ENCODE measurements at places on chromosomes 7 and 10. TPM values are rescaled to one million over a fixed set of nuclear protein-coding genes. Genes with fewer than 3 reads are reported as not detected.

GRCh38 chr7:37990337-37990736 is 69.9 kb downstream of the EPDR1 start:
- DNase-seq, result no peak

DNA sequence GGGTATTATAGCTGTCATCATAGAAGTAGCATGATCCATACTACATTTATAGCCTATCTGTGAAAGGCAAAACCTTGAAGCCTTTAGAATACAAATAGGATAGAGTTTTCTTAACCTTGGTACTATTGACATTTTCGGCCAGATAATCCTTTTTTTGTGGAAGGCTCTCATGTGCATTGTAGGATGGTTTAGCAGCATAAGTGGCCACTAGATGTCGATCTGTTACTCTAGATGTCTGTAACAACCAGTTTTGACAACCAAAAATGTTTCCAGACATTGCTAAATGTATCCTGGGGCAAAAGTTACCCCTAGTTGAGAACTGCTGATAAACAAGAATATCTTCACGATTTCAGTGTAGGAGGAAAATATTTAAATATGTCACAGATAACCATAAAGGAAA is 319.4 kb upstream of the GALNT17 start:
- no peak for DNase-seq

- no peak for DNase-seq
Measured at GRCh38 chr7:135388616-135389015, 121.3 kb downstream of the CNOT4 start.

DNA sequence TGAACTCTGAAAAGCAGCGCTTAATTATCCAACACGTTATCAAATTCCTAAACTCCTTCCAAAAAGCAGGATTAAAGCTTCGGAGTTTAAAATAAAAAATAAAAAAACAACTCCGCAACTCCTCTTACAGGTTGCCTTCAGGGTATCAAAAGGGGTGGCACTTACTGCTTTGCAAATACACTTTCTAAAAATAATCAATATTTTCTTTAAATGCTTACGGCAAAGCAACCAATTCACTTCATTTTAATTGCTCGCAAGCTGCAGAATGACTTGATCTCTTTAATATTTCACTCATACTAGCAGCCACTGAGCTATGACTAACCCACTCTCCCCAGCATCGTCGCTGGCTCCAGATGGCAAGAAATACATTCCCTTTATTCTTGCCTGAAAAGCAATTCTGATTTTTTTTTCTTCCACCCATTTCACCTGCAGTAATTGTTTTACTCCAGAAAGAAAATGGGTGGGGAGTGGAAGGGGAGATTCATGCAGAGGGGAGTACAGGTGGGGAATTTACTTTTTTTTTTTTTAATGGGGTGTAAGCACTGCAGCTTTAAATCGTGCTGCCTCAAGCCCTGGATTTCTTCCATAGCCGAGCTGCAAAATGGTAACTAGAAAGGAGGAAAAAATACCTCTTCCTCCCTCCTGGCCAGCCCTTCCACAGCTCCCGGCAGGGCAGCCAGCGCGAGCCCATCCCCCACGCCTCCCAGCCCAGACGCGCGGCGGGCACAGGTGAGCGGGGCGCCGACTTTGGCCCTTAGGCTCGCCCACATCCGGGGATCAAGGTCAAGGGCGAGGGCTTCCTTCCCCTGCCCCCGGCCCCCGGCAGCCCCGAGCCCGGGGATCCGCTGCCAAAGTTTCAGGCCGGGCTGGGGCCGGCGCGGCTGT is 54.2 kb upstream of the FHIP2A start:
- peak; percentile 37 for DNase-seq

DNA sequence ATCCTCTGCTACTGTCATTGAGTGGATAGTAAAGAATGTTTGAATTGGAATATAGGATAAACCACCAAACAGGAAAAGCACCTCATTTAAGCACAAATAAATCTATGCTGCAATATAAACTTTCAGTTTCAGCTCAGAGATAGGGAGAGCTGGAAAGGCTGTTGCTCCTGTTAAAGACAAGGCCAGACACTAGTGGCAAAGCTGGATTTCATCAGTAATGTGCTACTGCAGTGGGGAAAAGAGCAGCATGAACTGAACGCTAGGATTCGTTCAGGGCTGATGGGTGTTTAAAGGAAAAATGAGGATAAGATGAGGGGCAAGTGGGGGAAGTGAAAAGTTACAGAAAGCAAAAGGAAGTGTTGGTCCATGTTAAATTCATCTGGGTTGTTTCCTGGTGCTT is 775.4 kb upstream of the COBL start:
- no peak for DNase-seq

DNA sequence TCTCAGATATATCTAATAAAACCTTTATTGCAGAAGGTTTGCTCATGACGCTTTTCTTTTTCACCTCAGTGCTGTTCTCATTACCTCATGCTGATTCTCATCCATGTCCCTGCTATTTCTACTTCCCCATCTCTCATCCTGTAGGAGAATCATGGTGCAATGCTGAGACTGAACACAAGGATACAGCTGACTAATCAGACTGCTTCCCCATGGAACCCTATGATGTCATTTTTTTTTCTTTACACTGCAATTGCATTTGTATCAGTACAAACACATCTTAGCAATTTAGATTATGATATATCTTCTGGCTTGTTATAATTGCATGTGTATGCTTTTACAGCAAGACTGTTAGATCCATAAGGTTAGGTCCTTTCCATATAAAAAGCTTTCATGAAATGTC is 93.7 kb downstream of the SEMA3A start:
- DNase-seq, result no peak

DNA sequence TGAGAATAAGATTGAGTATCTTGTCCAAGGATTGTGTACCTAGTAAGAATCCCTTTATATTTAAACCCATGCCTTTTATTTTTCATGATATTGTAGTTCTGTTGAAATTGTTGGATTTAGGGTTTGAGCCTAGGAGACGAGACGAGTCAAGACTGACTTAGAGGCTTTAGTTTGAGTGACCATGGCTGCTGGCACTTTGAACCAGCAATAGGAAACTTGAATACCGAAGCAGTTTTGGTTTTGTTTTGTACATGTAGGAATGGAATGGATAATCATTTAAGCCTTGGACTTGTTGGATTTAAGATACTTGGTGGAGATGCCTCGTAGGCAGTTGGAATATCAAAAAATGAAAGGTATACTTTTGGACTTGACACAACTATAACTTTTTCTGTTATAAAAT is 229.0 kb downstream of the BICC1 start:
- DNase-seq, result no peak

- DNase-seq, result peak; percentile 24
Measured at GRCh38 chr7:16989811-16990413, 108.1 kb upstream of the AGR3 start.

DNA sequence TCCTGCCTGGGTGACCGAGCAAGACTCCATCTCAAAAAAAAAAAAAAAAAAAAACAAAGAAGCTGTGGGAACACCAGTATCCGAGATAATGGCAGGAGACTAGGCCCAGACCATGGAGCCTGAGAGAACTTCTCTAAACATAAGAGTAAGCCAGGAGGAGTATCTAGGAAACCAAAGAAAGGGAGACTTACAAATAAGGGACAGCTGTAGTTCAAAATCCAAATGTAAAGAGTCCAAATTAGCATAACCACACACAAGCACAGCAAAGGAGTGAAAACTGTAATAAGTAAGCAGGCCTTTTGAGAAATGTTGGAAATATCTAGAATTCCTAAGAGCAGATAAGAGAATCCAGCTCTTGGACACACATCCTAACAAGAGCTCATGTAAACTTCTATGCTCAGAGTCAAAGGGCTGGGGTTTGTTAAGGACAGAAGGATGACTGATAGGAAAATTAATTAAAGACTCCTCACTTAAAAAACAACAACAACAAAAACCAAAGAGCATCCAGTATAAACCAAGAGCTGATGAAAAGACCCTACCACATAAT is 15.8 kb downstream of the ZNF25 start:
- DNase-seq, result no peak

GRCh38 chr7:41478187-41478586 is 224.7 kb downstream of the INHBA start:
- DNase-seq, result no peak

DNA sequence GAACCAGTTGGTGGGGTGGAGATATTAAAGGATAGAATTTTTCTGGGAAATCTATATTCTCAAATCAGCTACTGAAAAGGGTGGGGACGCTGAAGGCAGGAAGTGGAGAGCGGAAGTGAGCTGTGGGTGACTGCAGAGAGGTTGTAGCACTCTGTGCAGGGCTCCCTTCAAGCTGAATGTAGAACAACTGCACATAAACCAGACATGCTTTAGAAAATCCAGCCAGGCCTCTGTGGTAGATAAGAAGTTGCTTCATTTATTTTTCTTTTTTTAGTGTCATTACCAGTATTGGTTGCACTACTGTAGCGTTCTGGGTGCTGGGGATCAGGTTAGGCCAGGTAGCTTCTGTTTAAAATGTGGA is 127.8 kb downstream of the CELF2 start:
- DNase-seq, result no peak

DNA sequence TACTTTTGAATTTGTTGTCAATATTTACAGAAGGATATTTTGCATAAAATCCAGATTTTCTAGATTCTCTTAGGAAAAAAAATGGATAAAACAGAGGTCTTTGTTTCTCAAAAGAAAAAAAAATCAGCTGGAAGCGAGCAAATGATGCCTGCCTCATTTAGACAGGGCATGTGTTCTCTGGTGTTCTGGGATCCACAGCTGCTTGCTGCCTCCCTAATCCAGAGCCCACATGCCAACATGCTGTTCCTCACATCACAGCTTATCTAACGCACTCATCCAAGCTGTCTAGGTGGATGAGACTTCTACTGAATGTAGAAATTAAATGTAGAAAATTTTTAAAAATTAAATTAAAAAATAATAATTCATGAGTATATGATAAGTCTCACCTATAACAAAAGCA is 630.1 kb downstream of the SORCS1 start:
- no peak for DNase-seq

GRCh38 chr7:22860337-22860736 is 37.7 kb upstream of the TOMM7 start:
- DNase-seq, result no peak

DNA sequence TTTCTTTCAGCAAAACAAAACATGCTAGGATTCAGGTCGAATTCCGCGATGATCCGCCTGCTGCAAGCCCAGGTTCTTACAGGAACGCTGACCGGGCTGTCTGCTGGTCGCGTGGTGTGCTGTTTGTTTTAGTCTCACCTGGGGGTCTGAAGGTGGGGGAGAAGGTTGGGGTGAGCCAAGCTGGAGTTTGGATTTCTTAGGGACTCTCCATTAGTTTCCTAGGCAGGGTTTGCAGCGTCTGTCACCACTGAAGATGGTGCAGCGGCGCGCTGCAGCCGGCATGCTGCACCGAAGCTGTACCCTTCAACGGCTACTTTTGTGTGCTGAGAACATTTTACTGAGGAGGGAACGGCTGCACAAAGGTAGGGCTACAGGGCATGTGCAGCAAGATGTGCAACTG is 48.7 kb downstream of the GCC1 start:
- no peak for DNase-seq

DNA sequence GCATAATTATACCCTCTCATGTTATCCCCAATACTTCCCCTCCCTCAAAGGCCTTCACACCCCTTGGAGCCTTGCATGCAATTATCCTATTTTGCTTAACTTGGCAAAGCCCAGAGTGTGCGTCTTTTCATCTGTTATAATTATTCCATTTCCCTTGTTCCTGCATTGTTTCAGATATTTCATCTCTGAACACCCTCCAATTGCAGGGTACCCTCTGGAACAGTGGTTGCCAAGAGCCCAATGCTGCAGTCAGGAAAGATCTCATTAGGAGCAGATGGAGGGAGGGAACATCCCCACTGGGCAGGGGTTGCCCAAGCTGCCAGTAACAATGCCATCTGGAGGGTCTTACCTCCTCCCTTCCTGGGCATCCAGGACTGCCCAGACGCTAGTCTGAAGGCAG is 18.4 kb upstream of the GOLGA7B start:
- no peak for DNase-seq

DNA sequence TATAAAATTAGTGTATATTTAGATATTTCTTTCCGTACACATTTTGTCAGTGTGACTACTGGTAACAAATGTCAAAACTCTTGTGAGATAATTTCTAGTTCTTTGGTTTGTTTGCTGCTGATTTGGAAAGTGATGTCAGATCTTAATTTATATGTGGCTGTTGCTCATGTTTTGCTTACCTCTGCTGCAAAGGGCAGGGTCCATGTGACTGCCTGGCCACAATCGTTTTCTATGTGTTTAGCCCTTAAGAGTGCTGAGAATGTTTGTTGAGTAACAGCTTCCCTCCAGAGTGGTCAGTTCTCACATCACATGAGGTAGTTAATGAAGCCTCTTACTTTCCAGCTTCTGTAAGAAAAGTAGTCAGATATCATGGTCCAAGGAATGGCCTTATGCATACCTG is 4.2 kb downstream of the NRBF2 start:
- DNase-seq, result no peak

DNA sequence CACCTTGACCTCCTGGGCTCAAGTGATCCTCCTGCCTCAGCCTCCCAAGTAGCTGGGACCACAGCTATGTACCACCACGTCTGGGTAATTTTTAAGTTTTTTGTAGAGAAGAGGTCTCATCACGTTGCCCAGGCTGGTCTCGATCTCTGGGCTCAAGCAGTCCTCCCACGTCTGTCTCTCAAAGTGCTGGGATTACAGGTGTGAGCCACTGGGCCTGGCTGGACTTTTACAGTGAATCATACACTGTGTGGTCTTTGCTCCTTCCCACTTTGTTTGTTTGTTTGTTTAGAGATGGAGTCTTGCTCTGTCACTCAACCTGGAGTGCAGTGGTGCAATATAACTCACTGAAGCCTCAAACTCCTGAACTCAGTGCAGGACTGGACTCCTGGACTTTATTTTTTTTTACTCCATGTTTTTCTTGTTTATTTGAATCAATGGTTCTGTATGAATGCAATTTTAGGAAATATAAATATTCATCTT is 12.5 kb downstream of the PPIA start:
- no peak for DNase-seq

- DNase-seq, result no peak
Measured at GRCh38 chr7:136976504-136977251, 108.2 kb downstream of the CHRM2 start.

GRCh38 chr7:107703872-107704271 is 40.1 kb upstream of the CBLL1 start:
- no peak for DNase-seq

DNA sequence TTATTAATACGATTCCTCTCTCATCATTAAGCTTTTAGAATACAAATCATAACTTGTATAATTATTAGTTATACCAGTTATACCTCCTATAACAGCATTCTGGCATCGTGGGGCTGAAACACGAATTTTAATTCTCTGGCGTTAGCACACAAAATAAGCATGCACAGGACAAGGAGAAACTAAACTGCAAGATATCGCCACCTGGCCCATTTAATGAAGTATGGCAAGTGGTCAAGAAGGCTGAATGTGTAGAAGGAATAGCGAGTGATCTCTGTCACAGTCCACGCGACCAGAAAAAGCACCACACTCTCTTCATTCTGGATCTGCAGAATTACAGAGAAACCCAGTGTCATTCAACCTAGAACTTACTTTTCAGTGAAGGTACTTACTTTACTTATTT is 18.1 kb downstream of the HACD1 start:
- DNase-seq, result no peak

The ABCC2 gene
- total RNA-seq, result 0.41 TPM

The RPEL1 gene
- total RNA-seq, result not detected

The SUN3 gene
- total RNA-seq, result not detected

The SFMBT2 gene
- total RNA-seq, result 22.0 TPM

The CNTNAP2 gene
- total RNA-seq, result 110 TPM

The FRAT1 gene
- total RNA-seq, result 4.9 TPM

The MYO1G gene
- total RNA-seq, result 0.41 TPM

The ACSM6 gene
- not detected for total RNA-seq

The PRF1 gene
- not detected for total RNA-seq

The PPP1R17 gene
- total RNA-seq, result 2.9 TPM

The SPDYE9 gene
- under 0.01 TPM for total RNA-seq

The DOCK1 gene
- 14.3 TPM for total RNA-seq
